Osteocyte (in vitro differentiated cells): ENCODE measurements at places on chromosomes 16 and 17. TPM values are rescaled to one million over a fixed set of nuclear protein-coding genes. Genes with fewer than 3 reads are reported as not detected.

The ACSM2A gene
- total RNA-seq: not detected in 2 replicates

GRCh38 chr17:47315451-47316266 lies 8.1 kb upstream of the EFCAB13 start:
- no peaks in the 10 kb centered on the region for H3K36me3 ChIP-seq
- H3K27ac ChIP-seq: peak overlapping the region; percentile 77
- H3K4me1 ChIP-seq: peaks cover 27% of the 10 kb centered on the region
- no peak for DNase-seq

The HLF gene
- total RNA-seq: 0.51 and 0.65 TPM in 2 replicates

GRCh38 chr16:6195966-6196365 lies 1098.4 kb upstream of the EEF2KMT start:
- no peak overlapping the region for H3K27ac ChIP-seq
- H3K4me3 ChIP-seq: no peak overlapping the region
- no peaks in the 10 kb centered on the region for H3K36me3 ChIP-seq
- DNase-seq: no peak
- no peaks in the 10 kb centered on the region for H3K27me3 ChIP-seq

DNA sequence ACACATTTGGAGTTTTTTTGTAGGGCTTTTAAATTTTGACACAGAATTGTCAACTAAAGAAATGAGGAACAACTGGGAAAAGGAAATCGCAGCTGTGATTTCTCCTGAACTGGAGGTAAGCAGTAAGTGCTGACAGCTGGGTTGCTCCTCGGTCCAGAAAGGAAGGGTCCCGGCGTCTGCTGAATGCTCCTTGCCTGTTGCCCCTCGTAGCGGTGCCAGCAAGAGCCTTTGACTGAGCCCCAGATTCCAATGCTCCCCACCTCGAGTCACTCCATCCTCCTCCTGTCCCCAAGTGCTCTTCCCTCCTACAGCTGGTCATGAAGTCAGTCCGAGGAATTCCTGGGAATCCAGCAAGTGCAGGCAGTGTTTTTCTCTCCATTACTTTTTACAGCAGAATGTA lies 32.0 kb upstream of the ENDOV start:
- H3K4me1 ChIP-seq: no peaks in the 10 kb centered on the region
- no peak for DNase-seq
- H3K36me3 ChIP-seq: peaks cover 71% of the 10 kb centered on the region
- no peaks in the 10 kb centered on the region for H3K27me3 ChIP-seq

DNA sequence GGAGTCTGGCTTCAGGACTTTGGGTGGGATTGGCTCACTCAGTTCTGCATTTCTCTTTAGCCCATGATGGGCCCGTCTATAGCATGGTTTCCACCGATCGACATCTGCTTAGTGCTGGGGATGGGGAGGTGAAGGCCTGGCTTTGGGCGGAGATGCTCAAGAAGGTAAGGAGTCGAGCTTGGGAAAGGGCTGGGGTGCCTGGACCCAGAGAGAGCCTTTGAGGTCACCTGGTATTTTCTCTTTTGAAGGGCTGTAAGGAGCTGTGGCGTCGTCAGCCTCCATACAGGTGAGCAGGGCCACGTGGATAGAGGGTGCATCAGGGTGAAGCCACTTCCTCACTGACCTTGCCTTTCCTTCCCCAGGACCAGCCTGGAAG lies 2.2 kb downstream of the THOC6 start:
- H3K4me3 ChIP-seq: no peak overlapping the region
- H3K27ac ChIP-seq: no peak overlapping the region
- H3K36me3 ChIP-seq: peaks cover 2% of the 10 kb centered on the region

DNA sequence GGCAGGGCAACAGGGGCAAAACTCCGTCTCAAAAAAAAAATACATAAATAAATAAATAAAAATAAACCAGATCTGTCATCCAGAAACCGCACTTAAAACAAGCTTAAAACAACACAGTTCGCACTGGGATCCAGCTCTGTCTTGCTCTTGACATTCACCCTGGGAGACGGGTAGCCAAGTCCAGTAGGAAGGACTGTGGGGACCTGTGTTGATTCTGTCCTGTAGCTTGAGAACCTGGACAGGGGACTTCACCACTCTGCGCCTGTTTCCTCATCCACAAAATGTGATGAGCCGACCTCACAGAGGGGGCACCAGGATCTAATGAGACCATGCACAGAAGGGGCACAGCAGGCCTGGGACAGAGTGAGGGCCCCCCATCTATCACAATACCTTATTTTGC lies 1.5 kb upstream of the RAI1 start:
- H3K4me1 ChIP-seq: peaks cover 23% of the 10 kb centered on the region
- H3K27ac ChIP-seq: no peak overlapping the region
- H3K4me3 ChIP-seq: no peak overlapping the region
- H3K27me3 ChIP-seq: no peaks in the 10 kb centered on the region
